ENCODE measurements at places on chromosomes 13 and 19.

- DNase-seq = peak; percentile 75
Measured at GRCh38 chr13:71864094-71864985, 2.7 kb downstream of the DACH1 start.

GRCh38 chr19:2645826-2646225 is 56.7 kb downstream of the GNG7 start:
- no peak for DNase-seq

DNA sequence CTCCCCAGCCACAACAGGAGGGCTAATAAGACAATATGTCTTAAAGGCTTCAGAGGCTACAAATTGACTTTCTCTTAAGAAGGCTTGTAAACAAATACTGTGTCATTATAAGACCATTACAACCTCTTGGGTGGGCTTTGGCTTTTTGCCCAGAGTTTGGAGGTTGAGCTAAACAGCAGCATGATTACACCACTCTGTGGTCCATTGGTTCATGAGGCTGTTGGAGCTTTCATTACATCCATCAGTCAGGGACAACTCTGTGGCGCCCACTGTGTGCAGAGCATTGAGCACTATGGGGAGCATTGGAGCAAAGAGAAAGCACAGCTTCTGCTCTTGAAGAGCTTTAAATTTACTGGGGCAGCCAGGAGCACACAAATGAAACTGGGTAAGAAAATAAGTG is 75.9 kb downstream of the TNFSF11 start:
- DNase-seq = no peak

DNA sequence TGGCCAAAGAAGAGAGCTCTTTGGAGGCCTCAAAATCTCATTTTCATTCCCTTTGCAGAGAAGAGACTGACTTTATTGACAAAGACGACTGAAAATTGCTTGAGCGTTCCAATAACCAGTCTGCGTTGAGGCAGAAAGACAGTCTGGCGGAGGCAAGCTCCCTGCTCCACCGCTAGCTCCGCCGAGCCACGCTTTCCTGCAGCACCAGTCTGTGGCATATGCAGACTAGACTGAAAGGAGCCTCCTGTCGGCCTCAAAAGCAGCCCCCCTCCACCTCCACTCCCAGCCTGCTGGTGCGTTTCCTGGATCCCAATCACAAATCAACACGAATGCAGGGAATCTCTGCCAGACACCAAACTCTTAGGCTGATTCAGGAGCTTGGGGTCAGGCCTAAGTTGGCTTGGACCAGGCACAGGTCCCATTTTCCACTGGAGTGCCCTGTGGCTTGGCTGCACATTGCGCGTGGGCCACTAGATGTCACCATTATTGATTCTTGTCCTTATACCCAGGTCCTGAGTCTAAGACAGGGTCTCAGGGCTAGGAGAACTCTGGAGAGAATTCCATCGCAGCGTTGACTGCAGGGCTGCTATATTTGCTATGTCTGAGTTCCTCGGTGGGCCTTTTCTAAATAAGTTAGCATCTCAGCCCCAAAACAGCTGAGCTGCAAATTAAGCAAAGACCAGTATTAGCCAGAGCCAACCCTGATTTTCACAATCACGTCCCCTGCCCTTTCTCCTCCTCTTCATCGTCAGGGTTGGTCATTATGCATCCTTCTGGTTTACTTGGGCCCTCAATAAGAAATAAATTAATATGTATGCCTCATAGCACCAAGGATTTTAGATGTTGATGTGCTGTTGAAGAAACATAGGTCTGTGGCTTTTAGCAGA is 5.2 kb upstream of the ZNF507 start:
- DNase-seq = peak; percentile 78

GRCh38 chr13:21879263-21879914 is 208.5 kb downstream of the FGF9 start:
- no peak for DNase-seq

DNA sequence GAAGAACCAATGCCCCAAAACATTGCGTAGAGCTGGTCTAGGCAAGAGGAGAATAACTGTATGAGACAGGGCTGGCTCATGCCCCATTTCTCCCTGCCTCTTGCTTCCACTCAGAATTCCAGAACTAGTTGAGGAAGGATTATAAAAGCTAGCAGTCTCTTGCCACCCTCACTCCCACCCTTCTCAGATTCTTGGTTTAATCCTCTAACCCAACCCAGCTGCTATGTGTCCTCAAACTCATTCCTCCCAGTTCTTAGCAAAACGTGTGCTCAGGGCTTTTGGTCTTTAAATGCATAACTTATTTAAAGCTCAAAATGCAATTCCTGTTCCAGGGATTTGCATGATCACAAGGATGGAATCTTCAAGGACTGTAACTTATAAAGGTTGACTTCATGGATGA is 466.3 kb downstream of the COG6 start:
- DNase-seq = no peak

GRCh38 chr19:6276447-6276846 is 3.3 kb downstream of the MLLT1 start:
- no peak for DNase-seq

GRCh38 chr19:40623403-40624251 is 22.5 kb downstream of the LTBP4 start:
- peak; percentile 55 for DNase-seq

DNA sequence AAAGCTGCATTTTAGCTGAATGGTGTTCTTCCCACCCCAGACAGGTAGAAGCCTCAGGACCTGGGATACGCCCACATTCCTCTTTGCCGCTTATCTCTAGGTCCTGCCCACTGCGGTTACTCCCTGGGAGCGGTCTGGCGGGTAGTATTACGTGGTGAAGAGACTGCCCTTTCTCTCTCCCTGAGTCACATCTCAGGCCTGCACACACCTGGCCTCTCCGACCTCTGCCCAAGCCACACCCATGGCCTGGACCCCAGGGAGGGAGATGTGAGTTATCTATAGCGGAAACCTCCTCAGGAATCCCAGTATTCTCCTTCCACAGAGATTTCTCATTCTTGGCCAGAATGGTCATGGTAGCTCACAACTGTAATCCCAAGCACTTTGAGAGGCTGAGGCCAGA is 17.3 kb downstream of the RHPN2 start:
- DNase-seq = no peak

DNA sequence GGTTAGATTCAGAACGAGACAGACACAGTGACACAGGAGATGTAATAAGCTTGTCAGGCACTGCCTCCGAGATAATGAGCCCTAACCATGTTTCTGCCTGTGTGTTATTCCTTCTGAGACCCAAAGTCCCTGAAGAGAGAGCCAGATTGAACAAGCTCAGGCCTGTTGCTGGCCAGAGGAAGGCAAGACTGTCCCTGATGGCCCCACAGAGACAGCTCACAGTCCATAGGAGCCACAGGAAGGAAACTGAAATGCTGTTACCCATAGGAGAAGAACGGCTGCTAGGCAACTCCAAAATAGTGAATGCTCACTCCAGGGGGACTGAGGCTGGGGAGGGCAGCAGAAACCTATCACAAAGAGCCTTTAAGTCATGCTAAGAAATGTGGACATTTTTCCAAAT is 31.8 kb upstream of the RFXAP start:
- no peak for DNase-seq

DNA sequence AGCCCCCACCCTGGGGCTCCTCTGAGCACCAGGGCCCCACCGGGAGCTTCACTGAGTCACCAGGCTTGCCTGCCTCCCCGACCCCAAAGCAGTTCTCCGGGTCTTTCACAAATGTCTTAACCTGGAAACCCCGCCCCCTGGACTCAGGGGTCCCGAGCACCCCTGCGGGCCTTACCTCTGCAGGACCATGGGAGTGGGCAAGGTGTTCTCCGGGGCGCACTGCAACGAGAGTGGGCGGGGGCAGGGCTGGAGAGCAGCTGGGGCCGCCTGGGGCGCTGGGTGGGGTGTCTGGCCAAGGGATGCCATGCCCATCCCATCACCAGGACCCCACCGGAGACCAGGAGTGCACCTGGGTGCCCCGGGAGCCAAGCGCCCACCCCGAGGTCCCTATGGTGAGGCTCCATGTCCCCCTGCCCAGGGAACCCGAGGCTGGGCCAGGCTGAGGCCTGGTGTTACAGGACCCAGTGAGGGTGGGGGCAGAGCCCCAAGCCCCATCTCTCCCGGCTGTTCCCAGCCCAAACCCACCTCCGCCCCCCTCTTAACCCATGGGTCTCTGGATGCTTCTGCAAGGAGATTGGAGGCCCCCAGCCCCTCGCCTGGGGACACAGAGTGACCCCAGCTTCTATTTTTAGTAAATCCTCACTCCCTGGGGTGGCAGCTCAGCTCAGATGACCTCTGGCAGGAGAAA is 10.9 kb downstream of the MKNK2 start:
- no peak for DNase-seq

DNA sequence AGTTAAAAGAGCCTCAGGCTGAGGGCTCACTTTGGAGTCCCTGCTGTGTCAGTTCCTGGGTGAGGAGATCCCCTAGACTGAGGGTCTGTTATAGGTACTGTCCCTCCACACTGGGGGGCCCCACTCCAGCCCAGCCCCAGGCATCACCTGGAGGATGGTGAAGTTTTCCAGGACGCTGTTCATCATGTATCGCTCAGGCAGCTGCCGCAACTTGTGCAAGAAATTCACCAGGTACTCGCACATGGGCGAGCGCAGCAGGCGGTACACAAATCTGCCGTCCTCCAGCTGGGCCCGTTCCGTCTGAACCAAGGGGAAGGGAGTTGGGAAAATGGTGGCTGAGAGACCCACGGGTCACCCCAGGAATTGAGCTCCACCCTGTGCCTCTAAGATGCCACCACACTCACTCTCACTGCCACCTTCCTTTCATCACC is 7.1 kb downstream of the CD37 start:
- DNase-seq = no peak

GRCh38 chr13:98466634-98467236 is 110.2 kb downstream of the STK24 start:
- no peak for DNase-seq

- no peak for DNase-seq
Measured at GRCh38 chr13:103133556-103133955, 67.3 kb upstream of the SLC10A2 start.

- DNase-seq = no peak
Measured at GRCh38 chr13:52929846-52930245, 81.4 kb upstream of the PCDH8 start.

DNA sequence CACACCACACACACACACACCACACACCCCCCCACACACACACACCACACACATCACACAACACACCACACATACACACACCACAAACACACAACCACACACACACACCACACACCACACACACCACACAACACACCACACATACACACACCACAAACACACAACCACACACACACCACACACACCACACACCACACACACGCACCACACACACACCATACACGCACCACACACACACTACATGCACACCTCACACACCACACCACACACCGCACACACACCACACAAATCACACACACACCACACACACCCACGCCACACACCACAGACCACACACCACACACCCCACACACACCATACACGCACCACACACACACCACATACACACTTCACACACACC is 83.5 kb downstream of the ZNF557 start:
- no peak for DNase-seq

- DNase-seq = no peak
Measured at GRCh38 chr19:42214810-42215485, 2.5 kb downstream of the DEDD2 start.

DNA sequence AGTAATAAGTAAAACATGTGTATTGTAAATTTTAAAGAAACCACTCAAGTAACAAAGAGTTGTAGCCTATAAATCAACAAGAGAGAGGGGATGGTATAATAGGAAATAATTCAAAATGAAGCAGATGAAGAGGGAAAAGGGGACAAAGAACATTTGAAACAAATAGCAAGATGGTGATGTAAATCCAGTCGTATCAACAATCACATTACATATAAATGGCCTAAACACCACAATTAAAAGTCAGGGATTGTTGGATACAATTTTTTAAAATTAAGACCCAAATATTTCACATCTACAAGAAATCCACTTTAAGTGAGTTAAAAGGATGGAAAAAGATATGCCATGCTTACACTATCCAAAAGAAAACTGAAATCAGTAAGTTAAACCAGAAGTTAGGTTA is 15.2 kb downstream of the FNDC3A start:
- DNase-seq = no peak

- no peak for DNase-seq
Measured at GRCh38 chr19:39953915-39954314, 17.1 kb upstream of the PSMC4 start.

Data from Right ventricle myocardium inferior (tissue), 1 donor.